ENCODE measurements at places on chromosomes 12 and 14.

GRCh38 chr12:19988948-19989347 lies 379.4 kb upstream of the PDE3A start:
- DNase-seq = no peak

GRCh38 chr12:2923057-2923456 lies 32.4 kb downstream of the TULP3 start:
- DNase-seq = no peak

DNA sequence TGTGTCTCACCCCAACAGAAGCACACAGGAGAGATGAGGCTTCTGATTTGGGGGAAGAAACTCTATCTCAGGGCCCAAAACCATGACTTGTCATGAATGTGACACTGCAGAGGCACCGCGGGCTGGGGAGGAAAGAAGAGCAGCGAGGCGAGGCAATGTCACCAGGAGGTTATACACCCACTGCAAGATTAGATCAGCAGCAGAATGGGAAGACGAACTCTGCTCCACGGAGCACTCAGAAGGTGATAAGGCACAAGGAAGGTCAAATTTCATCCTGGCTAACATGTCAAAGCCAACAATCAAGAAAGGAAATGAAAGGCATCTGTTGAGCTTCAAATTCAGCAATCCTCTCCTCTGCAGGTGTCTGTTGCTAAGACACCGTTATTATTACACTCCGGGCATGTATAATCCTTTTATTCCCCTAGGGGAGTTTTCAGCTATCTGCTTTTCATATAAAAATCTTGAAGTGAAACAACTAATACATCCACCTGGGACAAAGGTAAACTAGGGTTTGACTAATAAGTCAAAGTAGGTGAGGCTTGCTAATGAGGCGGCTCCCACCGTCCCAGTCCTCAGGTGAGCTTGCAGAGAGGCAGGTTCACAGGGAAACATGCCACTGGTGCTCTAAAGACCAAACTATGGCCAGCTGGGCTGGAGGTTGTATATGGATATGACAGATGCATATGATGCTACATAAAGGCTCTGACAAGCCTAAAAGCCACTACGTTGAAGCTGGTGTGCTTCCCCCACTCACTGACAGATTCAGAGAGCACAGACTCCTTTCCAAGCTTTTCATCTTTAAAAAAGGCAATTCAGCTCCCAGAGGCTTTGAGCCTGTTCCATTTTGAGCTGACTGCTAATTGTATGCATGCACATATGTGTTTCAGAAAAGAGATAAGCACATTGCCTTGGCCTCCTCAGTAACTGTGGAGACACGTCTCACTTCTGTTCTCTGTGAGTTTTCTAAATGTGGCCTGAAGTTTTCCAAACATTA lies 221.2 kb downstream of the NELL2 start:
- no peak for DNase-seq

- no peak for DNase-seq
Observed at GRCh38 chr12:69000074-69000473, 67.1 kb upstream of the CPM start.

- DNase-seq = no peak
Observed at GRCh38 chr14:96130854-96131253, 73.8 kb upstream of the BDKRB2 start.

GRCh38 chr14:52112336-52113018 lies 43.6 kb upstream of the NID2 start:
- DNase-seq = no peak

- DNase-seq = no peak
Observed at GRCh38 chr12:27427824-27428223, 18.7 kb upstream of the SMCO2 start.

- no peak for DNase-seq
Observed at GRCh38 chr12:43112101-43112920, 439.7 kb downstream of the ADAMTS20 start.

- DNase-seq = no peak
Observed at GRCh38 chr14:68840454-68840853, 47.6 kb upstream of the ZFP36L1 start.

DNA sequence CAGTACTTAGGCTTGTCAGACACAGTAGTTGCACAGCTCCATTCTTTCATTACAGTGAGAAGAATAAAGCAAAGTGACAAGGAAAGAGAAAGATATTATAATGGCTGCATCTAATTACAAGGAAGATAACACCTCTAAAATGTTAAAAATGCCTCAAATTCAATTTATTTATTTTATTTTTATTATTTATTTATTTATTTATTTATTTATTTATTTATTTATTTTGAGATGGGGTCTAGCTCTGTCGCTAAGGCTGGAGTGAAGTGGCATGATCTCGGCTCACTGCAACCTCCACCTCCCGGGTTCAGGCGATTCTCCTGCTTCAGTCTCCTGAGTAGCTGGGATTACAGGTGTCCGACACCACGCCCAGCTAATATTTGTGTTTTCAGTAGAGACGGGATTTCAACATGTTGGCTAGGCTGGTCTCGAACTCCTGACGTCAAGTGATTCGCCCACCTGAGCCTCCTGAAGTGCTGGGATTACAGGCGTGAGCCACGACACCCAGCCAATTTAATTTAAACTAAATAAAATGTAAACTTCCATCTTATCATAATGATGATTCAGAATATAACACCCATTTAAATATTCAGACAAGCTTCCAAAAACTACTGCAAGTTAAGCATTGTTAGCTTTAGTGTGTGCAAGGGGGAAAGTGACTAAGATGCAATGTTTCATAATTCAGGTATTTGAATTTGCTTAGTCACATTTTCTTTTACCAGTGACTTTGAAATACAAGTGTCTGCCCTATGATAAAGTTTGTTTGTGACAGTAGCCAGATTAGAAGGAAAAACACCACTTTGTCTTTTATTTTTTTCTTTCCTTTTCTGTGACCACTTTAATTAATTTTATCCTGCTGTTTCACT lies 2.4 kb upstream of the CFAP54 start:
- no peak for DNase-seq

- DNase-seq = no peak
Observed at GRCh38 chr12:52231305-52232202, 1.5 kb upstream of the KRT7 start.

GRCh38 chr14:38254571-38255407 lies 1.1 kb downstream of the CLEC14A start:
- no peak for DNase-seq

DNA sequence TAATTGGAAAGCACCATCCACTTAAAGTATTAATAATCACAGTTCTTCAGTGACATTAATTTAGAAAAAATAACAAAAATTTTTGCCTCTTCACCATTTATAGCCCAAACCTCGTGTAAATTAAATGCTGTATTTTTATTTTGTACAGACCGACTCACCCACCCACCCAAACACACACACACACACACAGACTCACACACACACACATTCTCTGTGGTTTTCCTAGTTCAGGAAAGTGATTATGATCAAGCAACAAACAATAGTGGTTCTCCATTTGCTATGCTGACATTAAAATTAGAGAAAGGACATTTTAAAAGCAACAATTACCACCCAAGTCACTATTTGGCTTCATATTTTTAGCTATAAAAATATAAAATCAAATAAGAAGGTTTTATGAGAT lies 112.5 kb upstream of the FLRT2 start:
- DNase-seq = no peak

DNA sequence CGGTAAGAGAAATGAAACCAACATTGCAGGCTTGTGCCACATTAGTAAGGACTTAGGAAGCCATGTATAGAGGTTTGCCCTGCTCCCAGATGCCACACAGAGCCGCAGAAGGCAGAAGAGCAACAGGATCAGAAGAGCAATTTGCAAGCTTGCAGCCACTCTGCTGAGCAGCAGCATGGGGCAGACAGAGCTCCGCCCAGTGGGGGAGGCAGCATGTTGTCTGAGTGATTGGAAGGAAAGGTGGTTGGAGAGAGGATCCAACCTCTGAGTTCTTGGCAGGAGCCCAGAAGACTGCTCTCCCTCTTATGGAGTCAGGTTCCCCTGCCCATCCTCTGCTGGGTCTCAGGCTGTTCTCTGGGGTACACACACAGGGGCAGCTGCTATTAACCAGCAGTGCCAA lies 2.3 kb upstream of the KRT6A start:
- no peak for DNase-seq

GRCh38 chr14:90061685-90062126 lies at the start of gene KCNK13:
TSS of gene KCNK13 (plus strand) at chr14:90061994. CDS start at chr14:90062206, 212 bp downstream.
- no peak for DNase-seq

- no peak for DNase-seq
Observed at GRCh38 chr12:80681287-80681686, 26.1 kb upstream of the MYF6 start.
